Naive thymus-derived CD4-positive, alpha-beta T cell (primary cell): ENCODE measurements at places on chromosomes 3 and 15. TPM values are rescaled to one million over a fixed set of nuclear protein-coding genes. Genes with fewer than 3 reads are reported as not detected.

SATB1 gene
- 389 TPM for polyA plus RNA-seq

SRGAP3 gene
- 1.7 TPM for polyA plus RNA-seq

ADPRH gene
- 0.31 TPM for polyA plus RNA-seq

GOLGA8O gene
- not detected for polyA plus RNA-seq

HTR3E gene
- not detected for polyA plus RNA-seq
